ENCODE measurements at places on chromosomes 3 and 15.
A peak's percentile ranks its signal among the peaks of the same experiment; 100 is the strongest.

DNA sequence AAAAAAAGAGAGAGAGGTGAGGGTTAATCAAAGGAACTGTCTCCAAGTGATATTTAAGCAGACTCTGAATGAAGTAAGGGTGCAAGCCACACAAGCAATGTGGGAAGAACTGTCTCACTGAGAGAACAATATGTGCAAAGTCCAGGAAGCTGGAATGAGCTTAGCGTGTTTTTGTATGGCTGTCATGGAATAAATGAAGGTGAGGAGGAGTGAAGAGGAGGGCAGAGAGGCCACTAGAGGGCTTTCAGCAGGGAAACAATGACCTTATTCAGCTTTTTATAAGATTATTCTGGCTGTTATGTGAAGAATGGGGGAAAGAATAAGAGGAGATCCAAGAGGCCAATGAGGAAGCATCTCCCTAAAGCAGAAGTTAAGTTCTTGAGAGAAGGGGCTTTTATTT is 86.9 kb upstream of the COL8A1 start:
- no peak for DNase-seq

- no peak for DNase-seq
These were observed 31.0 kb upstream of the KLHL6 start for GRCh38 chr3:183586477-183586876.

GRCh38 chr3:159818399-159818798 is 170.2 kb upstream of the IL12A start:
- DNase-seq, result no peak

- DNase-seq, result peak; percentile 48
These were observed 17.8 kb downstream of the SPATA12 start for GRCh38 chr3:57078344-57078634.

GRCh38 chr3:120420360-120420759 is 30.4 kb downstream of the FSTL1 start:
- no peak for DNase-seq

DNA sequence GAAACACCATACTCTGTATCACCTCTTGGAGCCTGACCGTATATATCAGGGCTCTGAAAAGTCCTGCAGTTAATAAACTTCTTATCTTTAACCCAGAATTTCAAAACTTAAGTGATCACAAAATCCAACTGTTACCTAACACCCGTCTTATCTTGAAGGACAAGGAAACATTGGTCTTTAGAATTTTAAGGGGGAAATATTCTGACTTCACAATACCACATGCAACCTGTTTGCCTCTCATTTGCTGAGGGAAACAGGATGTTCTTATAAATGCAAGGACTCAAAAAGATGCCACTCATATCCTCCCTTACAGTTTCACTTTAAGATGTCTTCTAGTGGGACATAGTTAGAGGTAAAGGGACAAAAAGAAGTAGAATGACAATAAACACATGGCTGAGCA is 67.9 kb downstream of the CRTC3 start:
- no peak for DNase-seq

- no peak for DNase-seq
These were observed 606.8 kb downstream of the GBE1 start for GRCh38 chr3:81154611-81155143.

GRCh38 chr15:89291934-89292438 is 42.6 kb downstream of the POLG start:
- no peak for DNase-seq

DNA sequence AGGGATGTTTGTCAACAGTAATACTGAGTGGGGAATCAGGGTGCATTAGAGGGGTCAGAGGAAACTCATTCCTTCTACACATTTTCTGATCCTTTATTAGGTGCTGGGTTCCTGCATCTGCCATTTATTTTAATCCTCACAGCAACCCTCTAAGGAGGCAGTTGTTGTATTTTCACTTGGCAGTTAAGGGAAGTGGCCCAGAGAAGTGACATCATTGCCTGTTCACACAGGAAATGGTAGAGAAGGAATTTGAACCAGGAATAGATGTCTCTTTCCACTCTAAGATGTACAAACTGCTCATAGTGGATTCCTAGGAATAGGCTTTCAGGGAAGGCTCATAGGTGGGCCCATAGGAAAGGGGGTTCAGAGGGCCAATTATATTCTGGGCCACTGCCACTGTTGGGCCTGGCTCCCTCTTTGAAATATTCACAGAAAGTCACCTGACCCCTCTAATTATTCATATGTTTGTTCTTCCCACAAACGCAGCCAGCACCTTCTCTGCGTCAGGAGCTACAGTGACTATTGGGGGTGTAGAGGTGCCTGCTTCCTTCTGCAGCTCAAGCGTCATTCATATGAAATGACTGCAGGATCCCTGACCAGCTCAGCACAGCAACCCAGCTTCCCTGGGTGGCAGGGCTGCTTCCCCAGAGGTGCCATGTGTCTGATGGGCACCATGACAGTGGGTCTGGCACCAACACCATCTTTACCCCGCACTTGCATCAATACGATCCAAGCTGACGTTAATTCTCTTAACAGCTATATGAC is 163.9 kb upstream of the SMAD3 start:
- DNase-seq, result no peak

DNA sequence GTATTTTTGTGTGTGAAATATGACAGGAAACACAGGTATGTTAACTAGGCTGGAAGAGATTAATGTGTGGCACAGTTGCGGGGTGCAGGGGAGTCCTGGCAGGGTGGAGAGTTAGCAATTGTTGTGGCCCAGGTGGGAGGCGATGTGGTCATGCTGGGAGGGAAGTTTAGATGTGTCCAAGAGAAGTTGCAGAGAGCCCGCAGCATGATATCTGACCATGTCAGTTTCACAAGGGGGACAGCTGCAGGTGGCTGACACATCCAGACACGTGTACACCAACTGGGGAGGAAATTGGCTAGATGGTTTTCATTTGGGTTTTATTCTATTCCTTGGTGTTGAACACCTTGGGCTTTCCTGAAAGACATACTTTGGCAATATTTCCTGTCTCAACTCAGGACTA is 172.8 kb upstream of the RGMA start:
- DNase-seq, result no peak

GRCh38 chr15:35885870-35886269 is 339.9 kb upstream of the DPH6 start:
- DNase-seq, result no peak

- DNase-seq, result no peak
These were observed 789.2 kb upstream of the NR2F2 start for GRCh38 chr15:95541301-95541700.

- DNase-seq, result no peak
These were observed 208.0 kb downstream of the MECOM start for GRCh38 chr3:169455472-169455871.

- DNase-seq, result peak; percentile 49
These were observed 164.0 kb downstream of the IL20RB start for GRCh38 chr3:137121704-137122314.

DNA sequence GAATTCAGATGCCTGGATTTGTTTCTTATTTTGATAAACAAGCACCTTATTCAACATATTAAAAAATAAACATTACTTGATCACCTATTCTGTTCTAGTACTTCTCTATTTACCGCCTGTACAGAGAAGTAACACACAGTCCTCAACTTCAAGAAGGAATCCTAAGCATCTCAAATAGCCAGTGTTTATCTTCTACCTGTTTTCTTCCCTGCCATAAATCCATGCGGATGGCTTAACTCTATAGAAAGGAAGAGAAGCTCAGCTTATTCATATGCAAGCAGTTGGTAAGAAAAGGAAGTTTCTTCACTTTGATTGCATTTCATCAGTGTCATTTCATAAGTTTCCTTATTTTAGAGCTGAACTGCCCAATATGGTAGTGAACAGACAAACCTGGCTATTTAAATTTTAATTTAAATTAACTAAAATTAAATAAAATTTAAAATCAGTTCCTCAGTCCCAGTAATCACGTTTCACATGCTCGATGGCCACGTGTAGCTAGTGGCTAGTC is 210.0 kb upstream of the PEX5L start:
- DNase-seq, result no peak

DNA sequence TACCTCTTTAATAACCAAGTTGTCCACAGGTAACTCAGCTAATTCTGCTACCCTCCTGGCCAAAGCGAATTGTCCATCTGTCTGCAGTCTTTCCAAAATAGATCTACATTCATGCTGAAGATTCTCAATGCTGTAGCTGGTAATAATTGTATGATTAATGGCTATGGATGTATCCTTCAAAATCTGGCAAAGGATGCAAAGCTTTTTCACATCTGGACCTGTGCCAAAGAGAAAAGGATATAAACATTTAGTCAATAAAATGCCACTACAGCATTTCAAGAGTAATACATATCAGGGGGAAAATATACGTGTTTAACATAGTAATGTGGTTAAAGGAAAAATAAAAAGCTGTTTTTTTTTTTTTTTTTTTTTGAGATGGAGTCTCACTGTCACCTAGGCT is 48.7 kb downstream of the EIF3J start:
- no peak for DNase-seq

- no peak for DNase-seq
These were observed 3.0 kb downstream of the RAB6B start for GRCh38 chr3:133892541-133893231.

GRCh38 chr3:291028-291427 is 94.5 kb downstream of the CHL1 start:
- no peak for DNase-seq

DNA sequence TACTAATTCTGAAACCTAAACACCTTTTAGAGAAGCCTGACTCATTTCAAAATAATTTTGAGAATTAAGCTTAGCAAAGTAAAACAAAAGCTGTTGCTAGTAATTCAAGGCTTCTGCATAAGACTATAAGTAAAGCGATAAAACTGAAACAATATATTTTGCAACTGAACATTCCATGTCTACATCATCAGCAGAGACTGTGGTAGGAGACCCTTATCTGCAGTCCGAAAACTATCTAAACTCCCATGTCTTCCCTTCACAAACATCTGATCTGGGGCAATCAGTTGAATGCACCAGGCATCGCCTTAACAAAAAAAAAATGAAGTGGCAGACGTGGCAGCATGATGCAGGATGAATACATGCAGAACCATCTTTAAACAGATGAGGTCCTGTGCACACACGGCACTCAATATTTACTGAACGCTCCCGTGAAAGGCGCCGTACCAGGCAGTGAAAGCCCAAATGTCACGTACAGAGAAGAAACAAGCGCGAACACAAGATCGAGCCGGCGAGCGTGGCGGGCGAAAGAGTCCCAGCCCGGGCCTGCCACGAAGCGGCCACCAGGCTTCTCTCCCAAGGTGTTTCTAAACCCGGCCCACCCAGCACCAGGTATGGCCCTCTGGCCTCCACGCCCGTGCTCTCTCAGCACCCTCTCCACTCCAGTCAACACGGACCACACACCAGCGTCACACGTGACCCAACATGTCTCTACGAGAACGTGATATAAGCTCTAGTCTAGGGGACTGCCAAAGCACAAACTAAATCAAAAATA is 63.0 kb downstream of the CHSY1 start:
- no peak for DNase-seq

All from DND-41 (cell line).